Activated CD4-positive, alpha-beta T cell treated with anti-CD3 and anti-CD28 coated beads for 4 hours (primary cell): ENCODE measurements at places on chromosomes 12 and 14.

- DNase-seq: no peak
Measured at GRCh38 chr12:111034886-111035577, 114.7 kb upstream of the MYL2 start.

GRCh38 chr14:60861545-60862140 lies 119.2 kb downstream of the TRMT5 start:
- DNase-seq: no peak

- DNase-seq: no peak
Measured at GRCh38 chr12:42963988-42964387, 374.4 kb upstream of the PRICKLE1 start.

DNA sequence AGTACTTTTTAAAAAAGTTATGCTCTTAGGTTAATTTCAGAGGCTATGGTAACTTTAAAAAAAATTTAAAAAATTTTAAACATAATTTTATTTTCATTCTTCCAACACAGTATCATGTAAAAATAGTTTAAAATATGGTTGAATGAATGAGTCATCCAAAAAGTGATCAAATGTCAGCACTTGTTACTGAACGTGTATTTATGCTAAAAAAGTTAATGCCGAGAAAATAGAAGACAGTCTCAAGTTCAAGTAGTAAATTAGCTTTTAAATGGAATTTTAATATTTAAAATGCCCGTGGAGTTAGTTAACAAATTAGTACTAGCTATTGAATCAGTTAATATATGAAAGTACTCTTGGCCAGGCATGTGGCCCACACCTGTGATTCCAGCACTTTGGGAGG lies 4.8 kb downstream of the AEBP2 start:
- no peak for DNase-seq

GRCh38 chr12:1936406-1937320 lies 18.2 kb upstream of the CACNA2D4 start:
- no peak for DNase-seq
